Thymus (tissue), 14 donors: ENCODE measurements at places on chromosomes 16 and 17. TPM values are rescaled to one million over a fixed set of nuclear protein-coding genes. Genes with fewer than 3 reads are reported as not detected.

Gene WDR59
- total RNA-seq, result 23.3 TPM

Gene KRT28
- 0.05 TPM for total RNA-seq

Gene TEKT5
- 0.24 TPM for total RNA-seq

Gene C16orf82
- not detected for total RNA-seq

Gene DECR2
- total RNA-seq, result 4.5 TPM

Gene MRPL58
- total RNA-seq, result 35.7 TPM

Gene C17orf107
- 0.57 TPM for total RNA-seq

Gene SPECC1
- 9.3 TPM for total RNA-seq

Gene MYH1
- total RNA-seq, result under 0.01 TPM

Gene CD79B
- 19.5 TPM for total RNA-seq

Gene ADGRG1
- 5.1 TPM for total RNA-seq

Gene SLC35G6
- total RNA-seq, result not detected

Gene CKLF
- total RNA-seq, result 126 TPM

Gene EMP2
- 4.8 TPM for total RNA-seq

Gene SLC16A3
- 17.3 TPM for total RNA-seq

Gene KRTAP4-5
- total RNA-seq, result not detected

Gene KRT40
- 0.09 TPM for total RNA-seq

Gene SCGB1C2
- total RNA-seq, result not detected

Gene ZSCAN10
- 0.05 TPM for total RNA-seq

Gene HOXB5
- not detected for total RNA-seq

Gene LHX1
- not detected for total RNA-seq

Gene NGFR
- total RNA-seq, result 1.9 TPM

Gene KRTAP4-9
- not detected for total RNA-seq

Gene ARHGDIG
- total RNA-seq, result 0.09 TPM

Gene CTRB2
- not detected for total RNA-seq

Gene FOXN1
- 5.4 TPM for total RNA-seq

Gene VASN
- 1.2 TPM for total RNA-seq

Gene ARL5C
- total RNA-seq, result 3.7 TPM

Gene SLC43A2
- 10.5 TPM for total RNA-seq

Gene TNFSF12
- 4.2 TPM for total RNA-seq

Gene SLC7A6OS
- 19.4 TPM for total RNA-seq

Gene CACNG3
- total RNA-seq, result under 0.01 TPM

Gene CCL16
- total RNA-seq, result 0.09 TPM

Gene SCARF1
- 4.2 TPM for total RNA-seq

Gene STX1B
- total RNA-seq, result 0.19 TPM

Gene CDH1
- 30.9 TPM for total RNA-seq

Gene NDE1
- 33.3 TPM for total RNA-seq

Gene KRTAP16-1
- total RNA-seq, result not detected

Gene ENKD1
- total RNA-seq, result 12.0 TPM

Gene CMIP
- 5.2 TPM for total RNA-seq

Gene SCIMP
- total RNA-seq, result 0.80 TPM

Gene RNF222
- total RNA-seq, result not detected

Gene NACA2
- total RNA-seq, result 0.19 TPM

Gene GRIN2C
- 0.05 TPM for total RNA-seq

Gene HNF1B
- 0.05 TPM for total RNA-seq

Gene EME1
- 7.7 TPM for total RNA-seq

Gene KRT31
- 1.9 TPM for total RNA-seq

Gene MGAT5B
- total RNA-seq, result 0.09 TPM
